ENCODE measurements at places on chromosomes 4 and X.

- DNase-seq, result no peak
Observed at GRCh38 chrX:47296766-47297365, 64.1 kb downstream of the USP11 start.

DNA sequence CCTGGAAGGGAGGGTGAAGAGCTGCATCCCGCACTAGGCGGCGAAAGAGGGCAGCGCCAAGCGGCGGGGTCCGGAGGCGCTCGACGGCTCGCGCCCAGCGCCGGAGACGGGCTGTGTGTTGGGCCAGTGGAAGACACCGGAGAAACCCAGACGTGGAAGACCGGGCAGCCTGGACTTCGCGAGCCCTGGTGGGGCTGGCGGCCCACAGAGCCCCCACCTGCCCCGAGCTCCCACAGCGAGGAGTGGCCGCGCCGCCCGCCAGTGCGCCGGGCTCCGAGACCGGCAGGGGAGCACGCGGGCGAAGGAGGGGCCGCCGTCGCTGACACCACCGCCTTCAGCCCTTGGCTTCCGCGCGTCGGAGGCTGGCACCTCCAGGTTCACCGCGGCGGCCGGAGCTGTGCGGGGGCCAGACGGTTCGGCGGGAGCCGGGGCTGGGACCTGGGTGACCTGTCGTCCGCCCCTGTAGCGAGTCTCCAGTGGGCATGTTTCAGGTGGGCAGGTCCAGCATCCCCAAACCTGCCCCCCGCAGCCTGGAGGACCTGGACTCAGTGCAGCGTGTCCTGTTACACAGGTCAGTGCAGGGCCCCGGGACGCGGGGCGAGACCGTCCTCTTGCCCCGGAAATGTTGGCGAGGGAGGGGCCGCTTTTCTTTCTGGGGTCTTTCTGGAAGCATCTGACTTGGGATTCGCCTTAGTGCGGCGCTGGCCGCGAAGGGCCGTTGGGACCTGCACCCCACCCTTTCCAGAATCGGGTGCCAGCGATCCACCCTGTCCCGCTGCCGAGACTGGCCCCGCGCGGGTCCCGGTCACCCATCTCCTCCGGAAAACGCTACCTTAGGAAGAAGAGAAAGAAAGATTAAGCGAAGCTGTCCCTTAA lies 9.6 kb upstream of the INTU start:
- DNase-seq, result no peak

DNA sequence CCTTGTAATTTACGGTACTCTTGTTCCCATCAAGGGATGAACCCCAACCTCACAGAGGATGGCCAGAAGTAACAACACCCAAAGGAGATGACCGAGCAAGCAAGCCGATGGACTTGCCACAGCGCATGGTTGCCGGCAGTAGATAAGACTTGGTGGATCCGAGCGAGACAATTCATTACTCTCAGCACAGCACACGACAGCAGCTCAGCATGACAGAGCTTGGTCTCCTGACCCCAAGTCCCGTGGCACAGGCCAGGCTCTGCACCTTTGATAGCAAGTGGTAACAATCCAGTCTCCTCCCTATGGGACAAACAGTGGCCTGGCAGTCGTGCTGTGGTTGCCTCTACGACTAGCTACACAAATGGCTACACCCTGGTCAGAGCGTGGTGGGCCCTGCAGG lies 26.3 kb downstream of the RWDD4 start:
- DNase-seq, result no peak

- DNase-seq, result no peak
Observed at GRCh38 chr4:156774422-156774821, 197.2 kb downstream of the PDGFC start.

DNA sequence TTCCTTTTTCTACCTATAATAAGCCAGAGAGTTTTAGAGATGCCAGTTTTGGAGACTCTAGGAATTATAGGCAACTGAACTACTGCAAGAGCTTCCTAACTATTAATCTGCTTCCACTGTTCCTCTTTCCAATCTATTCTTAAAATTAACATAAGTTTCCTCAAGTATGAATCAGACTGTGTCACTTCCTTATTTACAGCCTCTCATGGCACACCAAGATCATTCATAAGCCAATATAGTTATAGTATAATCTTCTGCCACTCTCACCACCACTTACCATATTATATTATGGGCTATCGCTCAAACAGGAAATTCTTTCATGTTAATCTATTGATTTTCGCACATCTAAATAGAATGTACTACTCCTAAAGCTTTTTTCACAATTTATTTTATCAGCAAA lies 383.5 kb downstream of the STPG2 start:
- DNase-seq, result no peak

- no peak for DNase-seq
Observed at GRCh38 chr4:165184220-165184619, 23.1 kb upstream of the KLHL2 start.

- DNase-seq, result no peak
Observed at GRCh38 chrX:129956145-129956544, 26.3 kb upstream of the BCORL1 start.

GRCh38 chr4:187910741-187911140 lies 84.8 kb upstream of the ZFP42 start:
- DNase-seq, result no peak

DNA sequence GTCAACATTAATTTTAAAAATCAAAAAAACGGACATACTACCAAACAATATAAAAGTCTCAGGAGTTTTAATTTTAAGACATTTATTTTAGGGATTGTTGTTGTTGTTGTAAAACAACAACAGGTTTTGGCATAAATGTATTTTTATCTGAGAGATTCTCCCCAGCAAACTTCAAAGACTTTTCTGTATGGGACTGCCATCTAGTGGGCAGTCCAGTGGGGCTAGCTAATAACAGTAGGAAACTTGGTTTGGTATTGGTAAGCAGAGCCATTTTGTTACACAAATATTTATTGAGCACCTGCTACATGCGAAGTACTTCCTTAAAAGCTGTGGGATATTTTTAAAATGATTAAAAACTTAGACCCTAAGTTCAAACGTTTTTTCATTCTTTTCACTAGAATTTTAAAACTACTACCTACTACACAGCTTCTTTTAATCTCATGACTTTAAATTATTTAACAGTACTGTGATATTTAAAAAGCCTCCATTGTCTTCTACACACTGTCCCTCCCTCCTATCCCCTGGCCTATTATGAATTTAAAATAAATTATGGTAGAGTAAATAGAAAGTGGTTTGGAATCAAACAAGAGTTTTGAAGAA lies 1028.4 kb upstream of the INTU start:
- DNase-seq, result peak; percentile 4

DNA sequence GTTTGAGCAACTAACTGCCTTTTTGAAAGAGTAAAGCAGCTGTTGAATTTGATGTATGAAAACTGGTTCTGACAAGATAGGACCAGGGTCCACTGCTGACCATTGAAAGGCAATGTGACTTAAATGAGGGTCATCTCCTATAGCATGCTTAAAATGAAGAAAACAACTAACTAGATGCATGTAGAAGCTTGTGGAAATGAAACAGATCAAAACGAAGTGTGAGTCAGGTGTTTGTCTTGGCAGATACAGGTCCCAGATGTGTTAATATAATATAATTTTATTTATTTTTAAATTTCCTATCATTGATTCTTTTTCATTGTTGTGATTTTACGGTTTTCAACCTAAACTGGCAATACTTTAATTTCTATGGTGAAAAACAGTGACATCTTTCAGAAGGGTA lies 83.6 kb downstream of the ATOH1 start:
- DNase-seq, result no peak

- DNase-seq, result no peak
Observed at GRCh38 chrX:20517565-20517964, 250.9 kb upstream of the RPS6KA3 start.

DNA sequence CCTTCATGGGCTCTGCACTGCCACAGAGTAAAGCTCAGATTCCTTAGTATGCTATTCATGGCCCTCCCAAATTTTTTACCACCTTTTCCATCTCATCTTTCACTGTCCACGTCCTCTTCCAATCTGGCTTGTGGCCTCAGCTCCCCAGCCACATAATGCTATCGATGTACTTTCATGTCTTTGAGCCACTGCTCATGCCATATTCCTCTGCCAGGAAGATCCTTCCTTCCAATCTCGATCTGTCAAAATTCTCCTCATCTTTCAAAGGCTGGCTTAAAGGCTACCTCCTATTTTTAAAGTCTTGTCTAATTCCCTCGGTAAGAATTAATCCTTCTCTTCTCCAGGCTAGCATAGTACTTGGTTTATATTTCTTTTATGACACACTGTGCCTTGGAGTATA lies 233.3 kb upstream of the GPC4 start:
- no peak for DNase-seq

GRCh38 chr4:78592088-78592783 lies 40.7 kb downstream of the ANXA3 start:
- DNase-seq, result no peak

DNA sequence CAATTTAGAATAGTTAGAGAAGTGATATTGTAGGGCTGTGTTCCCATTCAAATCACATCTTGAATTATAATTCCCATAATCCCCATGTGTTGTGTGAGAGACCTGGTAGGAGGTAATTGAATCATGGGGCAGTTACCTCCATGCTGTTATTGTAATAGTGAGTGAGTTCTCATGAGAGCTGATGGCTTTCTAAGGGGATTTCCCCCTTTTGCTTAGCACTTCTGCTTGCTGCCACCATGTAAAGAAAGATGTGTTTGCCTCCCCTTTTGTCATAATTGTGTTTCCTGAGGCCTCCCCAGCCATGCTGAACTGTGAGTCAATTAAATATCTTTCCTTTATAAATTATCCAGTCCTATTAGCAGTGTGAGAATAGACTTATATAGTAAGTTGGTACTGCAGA lies 53.2 kb downstream of the LPAR4 start:
- DNase-seq, result no peak

- peak; percentile 64 for DNase-seq
Observed at GRCh38 chr4:115851918-115852766, 738.7 kb upstream of the NDST4 start.

- no peak for DNase-seq
Observed at GRCh38 chr4:176810481-176811249, 17.9 kb upstream of the VEGFC start.

DNA sequence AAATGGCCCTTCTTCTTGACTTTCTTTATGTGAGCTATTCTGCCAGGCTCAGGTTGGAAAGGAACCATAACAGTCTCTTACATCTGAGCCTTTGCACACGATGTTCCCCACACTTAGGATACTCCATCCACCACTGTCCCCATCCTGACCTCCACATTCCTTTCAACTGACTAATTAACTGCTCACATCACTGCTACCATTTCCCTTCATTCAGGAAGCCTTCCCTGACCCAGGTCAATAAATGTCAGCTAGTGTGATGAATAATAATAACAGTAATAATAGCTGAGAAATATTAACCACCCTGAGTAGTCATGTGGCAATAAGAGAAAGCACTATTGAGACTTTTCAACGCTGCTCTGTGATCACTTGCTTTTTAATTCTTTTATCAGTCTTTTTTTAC lies 291.7 kb downstream of the KCNIP4 start:
- no peak for DNase-seq

GRCh38 chrX:108091878-108092291 lies 307 bp downstream of the ATG4A start:
- no peak for DNase-seq

- no peak for DNase-seq
Observed at GRCh38 chr4:96205143-96205936, 365.4 kb downstream of the PDHA2 start.

- no peak for DNase-seq
Observed at GRCh38 chr4:71081192-71081591, 87.7 kb downstream of the DCK start.

DNA sequence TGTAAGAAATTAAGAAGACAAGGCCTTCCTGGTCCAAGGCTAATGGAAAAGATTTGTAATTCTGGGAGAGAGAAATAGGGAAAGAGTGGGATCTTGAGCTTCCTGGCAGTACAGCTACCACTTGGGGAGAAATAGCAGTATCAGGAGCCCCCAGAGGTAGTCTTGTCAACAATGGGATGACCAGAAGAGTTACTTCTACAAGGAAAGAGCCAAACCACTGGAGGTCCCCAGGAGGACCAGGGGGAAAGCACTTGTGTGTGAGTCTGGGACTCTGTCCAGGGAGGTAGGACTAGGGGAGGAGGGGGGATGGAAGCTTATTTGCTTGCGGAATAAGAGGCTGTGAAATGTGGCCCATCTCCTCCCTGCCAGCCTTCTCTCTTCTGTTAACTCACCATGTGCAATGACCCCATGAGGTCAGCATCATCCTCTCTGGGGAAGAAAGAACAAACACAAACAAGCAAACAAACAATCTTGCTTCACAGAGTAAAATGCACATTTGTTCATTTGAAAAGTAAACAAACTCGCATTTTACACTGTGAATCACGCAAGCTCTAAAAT lies 160.1 kb downstream of the STK32B start:
- DNase-seq, result no peak

- DNase-seq, result no peak
Observed at GRCh38 chr4:98343626-98344025, 82.4 kb downstream of the RAP1GDS1 start.

GRCh38 chrX:39907964-39908661 lies 189.6 kb downstream of the BCOR start:
- no peak for DNase-seq

- no peak for DNase-seq
Observed at GRCh38 chr4:138223231-138223910, 18.8 kb downstream of the SLC7A11 start.

DNA sequence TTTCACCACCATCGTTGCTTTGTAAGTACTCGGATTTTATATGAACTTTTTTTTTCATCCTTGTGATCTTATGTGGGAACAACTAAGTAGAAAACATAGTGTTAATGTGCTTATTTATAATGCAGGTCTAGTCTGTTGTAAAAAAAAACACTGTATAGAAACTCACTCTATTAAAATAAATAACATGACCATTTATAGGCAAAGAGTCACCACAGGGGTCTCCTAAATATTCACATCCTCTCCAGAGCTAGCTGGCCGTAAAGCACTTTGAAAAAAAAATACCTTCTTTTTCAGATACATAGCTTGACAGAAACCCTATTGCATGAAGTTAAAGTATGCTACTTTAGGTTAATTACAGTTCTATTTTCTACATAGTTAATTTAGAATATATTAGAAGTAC lies 11.2 kb downstream of the TMEM184C start:
- no peak for DNase-seq

Data from Jurkat, Clone E6-1 (cell line).